ENCODE measurements at places on chromosomes 2 and 18. TPM values are rescaled to one million over a fixed set of nuclear protein-coding genes. Genes with fewer than 3 reads are reported as not detected.
A peak's percentile ranks its signal among the peaks of the same experiment; 100 is the strongest.

Gene MOGAT1
- total RNA-seq, result 0.31 TPM

Gene DUSP11
- 11.1 TPM for total RNA-seq

Gene FHOD3
- 118 TPM for total RNA-seq

Gene HADHB
- 1,385 TPM for total RNA-seq

Gene TWSG1
- total RNA-seq, result 15.3 TPM

Gene UGT1A3
- not detected for total RNA-seq

Gene SALL3
- 0.05 TPM for total RNA-seq

Gene RPIA
- total RNA-seq, result 12.6 TPM

Gene SOS1
- total RNA-seq, result 17.6 TPM

Gene EFR3B
- total RNA-seq, result 5.5 TPM

Gene CDK15
- 0.50 TPM for total RNA-seq

- no peak for DNase-seq
Measured at GRCh38 chr2:113260991-113261390, 17.7 kb downstream of the PAX8 start.

- no peak for DNase-seq
Measured at GRCh38 chr2:241150660-241151530, 628 bp downstream of the PPP1R7 start.

GRCh38 chr18:24014062-24014985 lies at the start of gene TTC39C:
Gene TTC39C, plus strand, starts transcription at chr18:24014754. Its CDS starts 118 bp downstream, at chr18:24014872.
- peak; percentile 77 for DNase-seq

DNA sequence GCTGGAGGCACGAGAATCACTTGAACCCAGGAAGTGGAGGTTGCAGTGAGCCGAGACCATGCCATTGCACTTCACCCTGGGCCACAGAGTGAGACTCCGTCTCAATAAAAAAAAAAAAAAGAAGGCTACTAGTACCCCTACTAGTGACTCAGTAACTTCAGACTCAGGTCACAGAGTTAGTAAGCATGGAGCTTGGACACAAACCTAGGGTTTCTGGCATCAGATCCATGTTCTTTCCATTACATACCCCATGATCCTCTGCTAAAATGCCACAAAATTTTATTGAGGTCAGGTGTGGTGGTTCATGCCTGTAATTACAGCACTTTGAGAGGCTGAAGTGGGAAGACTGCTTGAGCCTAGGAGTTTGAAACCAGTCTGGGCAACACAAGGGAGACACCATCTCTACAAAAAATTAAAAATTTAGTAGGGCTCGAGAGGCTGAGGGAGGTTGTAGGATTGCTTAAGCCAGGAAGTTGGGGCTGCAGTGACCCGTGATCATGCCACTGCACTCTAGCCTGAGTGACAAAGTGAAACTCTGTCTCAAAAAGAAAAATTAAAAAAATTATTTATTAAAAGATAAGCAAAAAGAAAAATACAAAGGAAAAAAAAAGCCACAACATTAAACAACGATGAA lies 45.1 kb downstream of the DHX57 start:
- DNase-seq, result no peak

GRCh38 chr2:116513991-116514390 lies 1300.5 kb upstream of the DDX18 start:
- no peak for DNase-seq

- no peak for DNase-seq
Measured at GRCh38 chr2:214542866-214543265, 132.0 kb downstream of the VWC2L start.

GRCh38 chr2:236162031-236162845 lies 5.9 kb downstream of the GBX2 start:
- DNase-seq, result no peak

- peak; percentile 43 for DNase-seq
Measured at GRCh38 chr2:126886211-126886915, 12.3 kb upstream of the TEX51 start.

DNA sequence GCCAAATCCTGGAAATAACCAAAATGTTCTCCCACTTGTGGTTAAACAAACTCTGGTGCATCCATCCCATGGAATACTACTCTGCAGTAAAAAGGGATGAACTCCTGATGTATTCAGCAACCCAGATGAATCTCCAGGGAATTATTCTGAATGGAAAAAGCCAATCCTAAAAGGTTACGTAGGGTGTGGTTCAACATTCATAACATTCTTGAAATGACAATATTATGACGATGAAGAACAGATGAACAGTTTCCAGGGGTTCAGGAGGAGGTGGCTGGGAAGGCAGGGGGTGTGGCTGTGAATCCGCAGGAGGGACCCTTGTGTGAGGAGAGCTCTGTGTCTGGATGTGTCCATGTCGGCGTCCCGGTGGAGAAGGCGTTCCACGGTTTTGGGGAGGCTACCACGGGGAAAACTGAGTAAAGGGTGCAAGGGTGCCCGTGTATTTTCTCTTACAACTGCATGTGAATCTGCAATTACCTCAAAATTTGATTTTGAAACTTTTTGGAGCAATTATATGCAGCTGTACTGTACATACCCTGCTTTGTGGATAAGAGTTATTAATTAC lies 47.3 kb downstream of the KCNG2 start:
- no peak for DNase-seq

- peak; percentile 94 for DNase-seq
Measured at GRCh38 chr2:216679658-216680024, 15.7 kb downstream of the IGFBP5 start.

DNA sequence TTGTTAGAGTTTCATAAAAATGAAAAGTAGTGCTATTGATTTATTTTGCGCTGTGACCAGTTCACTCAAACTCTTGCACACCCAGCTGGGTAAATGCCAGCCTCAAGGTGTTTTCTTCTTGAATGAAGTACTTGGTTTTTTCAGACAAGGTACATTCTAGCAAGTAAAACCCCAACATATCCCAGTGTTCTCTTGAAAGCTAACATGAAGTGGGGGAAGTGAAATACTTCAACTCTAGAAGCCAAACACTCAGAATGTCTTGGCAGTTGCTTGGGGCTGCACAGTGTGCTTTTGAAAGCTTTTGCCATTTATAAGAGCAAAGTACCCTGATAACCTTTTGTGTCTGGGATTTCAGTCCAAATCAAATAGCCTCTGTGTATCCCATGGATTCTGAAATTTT lies 13.4 kb downstream of the NPAS2 start:
- DNase-seq, result no peak

GRCh38 chr2:202072226-202072625 lies 829 bp upstream of the KIAA2012 start:
- no peak for DNase-seq

DNA sequence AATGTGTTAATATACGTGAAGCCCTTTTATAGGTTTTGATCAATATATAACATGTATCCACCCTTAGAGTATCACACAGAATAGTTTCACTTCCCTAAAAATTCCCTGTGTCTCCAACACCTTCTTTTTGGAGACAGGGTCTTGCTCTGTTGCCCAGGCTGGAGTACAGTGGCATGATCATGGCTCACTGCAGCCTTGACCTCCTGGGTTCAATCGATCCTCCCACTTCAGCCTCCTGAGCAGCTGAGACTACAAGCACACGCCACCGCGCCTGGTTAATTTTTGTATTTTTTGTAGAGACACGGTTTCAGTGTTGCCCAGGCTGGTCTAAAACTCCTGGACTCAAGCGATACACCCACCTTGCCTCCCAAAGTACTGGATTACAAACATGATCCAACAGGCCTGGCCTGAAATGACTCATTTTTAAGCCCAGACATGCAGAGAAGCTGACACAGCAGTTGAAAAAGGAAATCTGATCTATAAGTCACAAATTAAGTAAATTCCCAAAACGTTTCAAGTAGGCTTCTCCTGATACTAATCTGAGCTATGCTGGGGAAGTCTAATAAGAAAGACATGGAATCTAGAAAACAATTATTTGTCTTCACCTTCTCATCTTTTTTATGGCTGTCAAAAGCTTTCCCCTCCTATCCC lies 2.9 kb downstream of the DUSP11 start:
- no peak for DNase-seq

GRCh38 chr2:42725657-42726056 lies 38.3 kb downstream of the OXER1 start:
- DNase-seq, result no peak

DNA sequence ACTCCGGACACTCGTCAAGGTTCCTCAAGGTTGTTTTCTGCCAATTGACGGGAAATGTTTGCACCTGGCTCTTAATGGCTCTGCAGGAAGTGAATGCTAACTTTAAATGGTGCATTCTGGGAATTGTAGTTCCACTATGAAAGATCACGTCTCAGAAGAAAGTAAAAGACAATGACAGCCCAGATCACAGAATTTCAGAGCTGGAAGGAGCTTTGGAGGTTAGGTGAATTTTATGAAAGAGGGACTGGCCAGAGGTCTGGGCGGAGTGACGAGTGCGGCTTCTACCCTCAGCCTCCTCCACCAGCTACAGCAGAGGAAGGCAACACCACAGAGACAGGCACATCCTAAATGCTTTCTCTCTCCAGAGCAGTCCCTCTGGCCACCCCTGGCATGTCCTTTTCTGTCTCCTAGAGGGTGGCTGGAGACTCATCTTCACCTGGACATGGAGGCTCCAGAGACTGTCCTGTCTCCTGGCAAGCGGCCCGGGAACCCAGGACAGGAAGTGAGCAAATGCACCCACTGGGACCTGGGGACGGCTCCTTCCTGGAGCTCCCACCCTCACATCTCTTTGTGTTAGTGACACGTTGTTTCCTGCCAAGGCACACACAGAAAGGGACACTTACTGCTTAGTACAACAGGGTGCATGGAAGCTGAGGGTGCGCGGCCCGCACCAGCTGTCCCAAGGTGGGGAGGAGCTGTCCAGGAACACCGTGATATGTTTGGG lies 19.4 kb downstream of the THAP4 start:
- peak; percentile 71 for DNase-seq

DNA sequence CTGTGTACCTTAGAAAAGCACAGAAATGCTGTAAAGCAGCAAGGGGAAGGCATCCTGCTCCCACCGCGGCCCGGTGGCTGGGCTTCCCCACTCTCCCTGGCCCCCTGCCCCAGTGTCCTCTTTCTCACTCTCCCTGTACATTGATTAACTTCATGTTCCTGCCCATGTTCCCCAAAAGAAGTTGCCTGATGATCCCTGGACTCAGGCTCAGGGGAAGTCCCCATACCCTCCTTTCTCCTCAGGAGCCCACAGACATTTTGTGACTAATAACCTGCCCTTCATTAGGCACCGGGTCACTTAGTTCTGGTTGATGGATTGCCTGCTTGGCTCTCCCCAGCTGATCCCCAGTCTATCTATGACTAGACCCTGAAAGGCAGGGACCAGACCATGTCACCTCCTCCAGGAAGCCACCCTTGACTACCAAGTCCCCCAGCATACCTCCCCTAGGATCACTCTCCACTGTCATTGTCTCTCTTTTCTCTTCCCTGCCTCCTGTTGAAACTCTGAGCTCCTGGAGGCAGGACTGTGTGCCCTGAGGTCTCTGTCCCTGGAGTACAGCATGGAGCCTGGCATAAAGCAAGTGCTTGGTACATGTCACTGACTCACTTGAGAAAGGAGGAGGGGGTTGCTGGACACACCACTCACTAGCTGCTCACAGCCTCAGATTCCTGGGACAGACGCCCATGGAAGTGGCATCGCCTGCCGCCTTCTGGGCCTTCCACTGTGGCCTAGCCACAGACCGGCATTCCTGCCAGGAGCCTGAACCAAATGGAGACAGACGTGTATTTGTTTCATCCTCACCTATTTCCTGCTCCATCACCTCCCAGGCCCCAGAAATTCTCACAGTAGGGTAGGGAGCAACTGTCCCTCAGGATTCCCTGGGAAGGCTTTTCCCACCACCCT lies 13.5 kb downstream of the MALL start:
- no peak for DNase-seq

- DNase-seq, result no peak
Measured at GRCh38 chr18:55083461-55083860, 124.2 kb upstream of the CCDC68 start.

DNA sequence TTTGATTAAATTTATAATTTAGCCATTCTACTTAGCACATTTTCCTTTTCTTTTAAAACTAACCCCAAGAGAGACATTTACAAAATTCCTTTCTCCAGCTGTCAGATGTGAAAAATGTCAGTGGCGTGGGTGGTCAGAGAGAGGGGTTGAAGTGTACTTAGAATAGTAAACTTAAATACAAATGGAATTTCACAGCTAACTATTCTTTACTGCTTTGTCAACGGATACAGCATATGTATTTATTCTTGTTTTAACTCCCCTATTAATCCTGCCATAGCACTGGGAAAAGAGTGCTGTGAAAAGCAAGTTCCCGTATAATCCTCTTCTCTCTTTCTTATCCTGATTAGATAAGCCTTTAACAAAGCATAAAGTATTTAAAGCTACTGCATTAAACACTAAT lies 191.4 kb upstream of the CHAC2 start:
- DNase-seq, result no peak

GRCh38 chr2:149393614-149394013 lies 63.2 kb downstream of the LYPD6 start:
- no peak for DNase-seq

- DNase-seq, result no peak
Measured at GRCh38 chr2:96618596-96619283, 19.4 kb downstream of the KANSL3 start.

- DNase-seq, result no peak
Measured at GRCh38 chr2:59900728-59901452, 652.6 kb downstream of the BCL11A start.

DNA sequence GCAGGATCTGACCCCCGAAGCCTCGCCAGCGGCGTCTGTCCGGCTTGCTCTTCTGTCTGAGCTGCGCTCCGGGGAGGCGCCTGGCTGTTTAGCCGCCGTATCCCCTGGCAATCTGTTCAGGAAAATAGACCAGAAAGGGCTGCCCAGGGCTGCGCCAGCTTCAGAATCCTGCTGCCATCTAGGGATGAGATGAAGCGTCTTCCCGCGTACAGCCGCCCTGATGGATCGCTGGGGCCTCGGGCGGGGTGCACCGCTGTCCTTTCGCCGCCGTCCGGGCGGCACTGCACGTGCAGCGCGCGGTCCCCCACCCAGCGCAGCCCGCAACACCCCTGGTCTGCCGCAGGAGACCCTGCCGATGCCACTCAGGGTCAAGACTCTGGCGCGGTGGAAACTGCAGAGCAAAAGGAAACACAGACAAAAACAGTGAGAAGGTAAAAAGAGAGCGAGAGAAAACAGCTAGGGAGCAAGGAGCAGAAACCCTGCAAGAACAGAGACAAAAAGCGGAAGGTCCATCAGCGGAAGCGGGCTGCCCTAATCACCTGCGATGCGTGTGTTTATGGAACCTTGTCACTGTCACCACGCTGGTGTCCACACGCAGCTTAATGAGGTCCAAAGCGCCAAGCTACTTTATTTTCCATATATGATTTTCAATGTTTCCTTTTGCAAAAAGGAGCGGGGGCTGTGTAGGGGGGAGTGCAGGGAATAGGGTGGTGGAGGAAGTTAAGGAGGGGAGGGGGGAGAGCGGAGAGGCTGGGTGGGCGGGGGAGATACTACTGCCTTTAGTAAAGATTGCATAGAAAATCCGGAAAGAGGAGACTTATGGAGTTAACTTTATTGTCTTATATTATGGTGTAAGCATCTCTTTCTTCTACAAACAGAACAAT lies 2113.3 kb upstream of the PIK3C3 start:
- DNase-seq, result peak; percentile 20

All from heart left ventricle (tissue), 16 donors.